NCI-H1694 (cell line): ENCODE measurements at places on chromosomes 3 and 15.
A peak's percentile ranks its signal among the peaks of the same experiment; 100 is the strongest.

- no peak for DNase-seq
These were observed 27.5 kb downstream of the ESYT3 start for GRCh38 chr3:138461896-138462295.

GRCh38 chr15:80458580-80458979, 54.4 kb downstream of the ARNT2 start:
- DNase-seq, result no peak

- DNase-seq, result no peak
These were observed 126.6 kb downstream of the SRGAP3 start for GRCh38 chr3:9122732-9123364.

DNA sequence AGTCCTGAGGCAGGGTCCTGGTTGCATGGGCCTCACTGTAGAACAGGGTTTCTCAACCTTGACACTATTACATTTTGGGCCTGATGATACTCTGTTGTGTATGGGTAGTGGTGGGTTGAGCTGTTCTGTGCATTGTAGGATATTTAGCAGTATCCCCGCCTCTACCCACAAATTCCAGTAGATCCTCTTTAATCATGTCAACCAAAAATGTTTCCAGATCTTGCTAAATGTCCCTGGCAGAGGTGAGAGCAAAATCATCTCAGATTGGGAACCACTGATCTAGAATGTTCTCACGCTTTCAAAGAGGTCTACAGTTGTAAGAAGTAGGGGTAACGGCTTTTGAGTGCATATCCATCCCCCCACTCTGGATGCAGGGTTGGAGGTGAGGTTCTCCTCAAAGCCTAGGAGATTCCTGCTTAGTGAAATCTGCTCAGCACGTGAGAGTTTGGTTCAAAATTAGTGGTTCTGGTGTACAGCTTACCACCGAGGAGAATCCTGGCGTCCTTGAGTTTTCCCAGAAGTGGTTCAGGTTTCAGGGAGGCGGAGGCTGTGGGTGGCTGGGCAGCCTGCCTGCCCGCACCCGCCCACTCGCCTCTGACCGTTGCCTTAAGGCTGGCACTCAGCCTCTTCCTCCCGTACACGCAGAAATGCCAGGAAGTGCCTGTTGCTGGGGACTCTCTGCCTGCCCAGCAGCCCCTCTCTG, 5.3 kb downstream of the ACVR2B start:
- no peak for DNase-seq

- peak; percentile 93 for DNase-seq
These were observed 3.6 kb upstream of the GLCE start for GRCh38 chr15:69156736-69157381.

DNA sequence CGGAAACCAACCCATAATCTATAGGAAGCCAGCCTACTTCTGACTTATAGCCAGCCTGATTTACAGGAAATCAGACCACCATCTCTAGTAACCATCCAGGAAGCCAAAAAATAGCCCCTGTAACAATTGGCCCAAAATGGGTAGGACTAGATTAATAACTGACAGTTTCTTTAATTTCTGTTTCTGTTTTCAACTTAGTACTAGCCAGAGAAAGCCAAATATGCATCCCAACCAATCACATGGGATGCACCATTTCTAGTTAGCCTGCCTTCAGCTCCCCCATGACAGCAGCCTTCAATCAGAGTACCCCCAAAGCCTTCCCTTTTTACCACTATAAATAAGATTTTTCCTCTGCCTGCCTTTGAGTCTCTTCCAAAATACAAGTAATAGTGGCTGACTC, 239.1 kb upstream of the GADL1 start:
- DNase-seq, result no peak

- no peak for DNase-seq
These were observed 172.5 kb downstream of the POTEB3 start for GRCh38 chr15:21267671-21268395.

DNA sequence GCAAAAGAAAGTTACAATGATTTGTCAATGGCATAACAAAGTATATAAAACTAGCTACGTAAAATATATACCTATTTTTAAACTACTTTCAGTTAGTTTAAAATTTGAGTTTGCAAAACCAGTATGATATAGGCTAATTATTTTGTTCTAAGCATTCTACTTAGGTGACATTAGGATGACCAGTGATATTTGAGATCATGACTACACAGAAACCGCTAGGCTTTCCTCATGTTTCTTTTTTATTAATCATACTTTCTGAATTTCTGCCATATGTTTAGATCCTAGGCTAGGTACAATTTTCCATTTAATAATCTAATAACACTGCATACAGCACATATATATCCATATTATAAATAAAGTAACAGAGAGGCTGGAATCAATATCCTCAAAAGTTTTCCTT, 52.4 kb upstream of the XRN1 start:
- DNase-seq, result no peak

- no peak for DNase-seq
These were observed 66.1 kb upstream of the CHMP2B start for GRCh38 chr3:87161013-87161412.

GRCh38 chr15:70801109-70801508, 37.8 kb upstream of the UACA start:
- no peak for DNase-seq

GRCh38 chr3:140753865-140754754, 76.2 kb downstream of the TRIM42 start:
- DNase-seq, result no peak

- no peak for DNase-seq
These were observed 36.7 kb upstream of the ATP10A start for GRCh38 chr15:25899870-25900269.

DNA sequence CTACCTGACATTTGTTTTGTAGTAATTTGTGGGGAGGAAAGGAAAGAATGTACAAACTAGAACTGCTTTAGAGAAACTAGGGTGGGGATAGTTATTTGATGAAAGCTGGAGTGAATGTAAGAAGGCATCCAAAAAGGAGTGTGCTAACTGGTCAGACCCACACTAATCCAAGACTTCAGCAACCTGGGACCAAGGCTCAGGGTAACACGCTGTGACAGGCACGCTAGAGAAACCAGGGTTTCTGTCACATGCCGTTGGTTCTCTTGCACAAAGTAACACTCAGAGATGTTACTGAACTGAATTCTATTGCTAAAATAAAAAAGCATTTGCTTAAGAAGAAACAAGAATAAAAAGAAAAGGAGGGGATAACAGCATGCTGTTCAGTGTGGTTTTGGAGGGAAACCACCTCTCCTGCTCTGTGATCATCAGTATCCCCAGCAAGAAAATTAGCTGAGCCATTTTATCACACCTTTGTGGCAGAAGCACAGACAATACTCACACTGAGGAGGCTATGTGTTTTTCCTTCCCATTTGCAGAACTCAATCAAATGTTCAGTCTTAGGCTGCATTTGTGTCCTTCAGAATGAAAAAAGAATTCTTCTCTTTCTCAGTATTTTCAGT, 2.8 kb upstream of the CCDC80 start:
- no peak for DNase-seq

DNA sequence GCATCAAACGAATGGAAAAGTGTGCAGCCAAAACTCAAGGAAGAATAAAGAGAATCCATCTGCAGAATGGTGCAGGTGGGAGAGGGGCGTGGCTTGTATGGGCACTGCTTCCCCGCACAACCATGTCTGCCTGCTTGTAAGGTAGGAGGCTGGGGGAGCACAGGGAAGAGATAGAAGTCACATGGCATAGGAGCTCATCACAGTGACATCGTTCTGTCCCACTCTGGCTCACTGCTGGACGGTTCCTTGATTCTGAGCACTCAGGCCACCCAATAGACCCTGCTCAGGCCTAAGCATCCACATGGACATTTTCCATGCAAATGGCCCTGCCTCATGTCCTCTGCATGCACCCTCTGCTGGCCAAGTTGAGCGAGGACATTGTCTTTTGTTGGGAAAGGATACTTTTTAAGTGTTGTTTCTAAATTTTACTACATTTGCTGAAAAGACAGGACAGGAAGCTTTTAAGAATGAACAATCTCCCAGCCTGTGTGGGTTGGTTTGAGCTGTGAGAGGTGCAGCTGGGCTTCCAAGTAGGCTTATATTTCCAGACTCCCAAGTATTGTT, 3.1 kb downstream of the MYLK start:
- peak; percentile 8 for DNase-seq

- no peak for DNase-seq
These were observed 29.5 kb downstream of the GLB1 start for GRCh38 chr3:33067484-33067883.

DNA sequence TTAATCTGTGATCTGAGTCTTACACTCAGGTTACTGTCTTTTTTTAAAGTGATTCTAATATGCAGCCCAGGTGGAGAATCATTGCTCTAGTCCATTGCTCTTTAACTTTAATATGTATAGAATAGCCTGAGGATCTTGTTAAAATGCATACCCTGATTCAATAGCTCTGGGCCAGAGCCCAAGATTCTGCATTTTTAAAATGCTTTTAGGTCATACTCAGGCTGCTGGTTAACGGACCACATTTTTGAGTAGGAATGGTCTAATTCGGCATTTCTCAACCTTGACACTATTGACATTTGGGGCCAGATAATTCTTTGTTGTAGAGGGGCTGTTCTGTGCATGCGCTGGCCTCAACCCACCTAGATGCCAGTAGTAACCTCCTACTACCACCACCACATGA, 20.9 kb upstream of the FSTL1 start:
- no peak for DNase-seq

GRCh38 chr3:72892081-72892775, 4.4 kb downstream of the GXYLT2 start:
- no peak for DNase-seq

GRCh38 chr3:38347421-38348200, 1.0 kb downstream of the XYLB start:
- no peak for DNase-seq

DNA sequence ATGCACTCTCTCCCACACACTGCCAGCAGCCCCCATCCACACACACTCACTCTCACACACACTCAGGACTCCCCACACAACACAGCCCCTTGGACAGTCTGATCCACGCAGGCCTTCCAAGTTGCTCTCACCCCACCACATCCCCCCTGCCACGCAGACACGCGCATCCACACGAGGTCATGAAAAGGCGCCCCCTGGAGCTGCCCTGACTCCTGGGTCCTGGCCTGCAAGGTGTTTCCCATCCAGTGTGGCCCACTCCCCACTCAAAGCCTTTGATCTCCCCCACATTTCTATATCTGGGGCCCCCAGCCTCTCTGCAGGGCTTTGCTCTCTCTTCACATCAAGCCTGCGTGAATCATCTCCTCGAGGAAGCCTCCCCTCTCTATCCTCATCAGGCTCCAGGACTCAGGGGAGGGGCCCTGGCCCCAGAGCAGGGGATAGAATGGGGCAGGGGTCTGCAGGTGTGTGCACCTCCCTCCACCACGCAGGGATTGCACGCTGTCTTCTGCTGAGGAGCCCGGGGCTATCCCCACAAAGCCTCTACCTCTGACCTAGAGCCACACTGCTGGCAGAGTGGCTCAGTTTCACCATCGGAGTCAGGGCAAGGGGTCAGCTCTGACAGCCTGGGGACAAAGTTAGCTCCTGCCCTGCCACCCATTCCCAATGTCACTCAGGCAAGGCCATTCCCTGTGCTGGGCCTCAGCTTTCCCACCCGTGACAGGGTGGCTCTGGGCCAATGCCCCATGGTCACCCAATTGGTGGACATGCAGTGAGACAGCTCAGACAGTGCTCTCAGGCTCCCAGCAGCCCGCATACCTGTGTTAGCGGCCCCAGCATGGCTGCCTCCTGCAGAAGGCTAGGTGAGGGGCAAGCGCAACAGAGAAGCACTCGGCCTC, 6.4 kb downstream of the MYL3 start:
- DNase-seq, result no peak

DNA sequence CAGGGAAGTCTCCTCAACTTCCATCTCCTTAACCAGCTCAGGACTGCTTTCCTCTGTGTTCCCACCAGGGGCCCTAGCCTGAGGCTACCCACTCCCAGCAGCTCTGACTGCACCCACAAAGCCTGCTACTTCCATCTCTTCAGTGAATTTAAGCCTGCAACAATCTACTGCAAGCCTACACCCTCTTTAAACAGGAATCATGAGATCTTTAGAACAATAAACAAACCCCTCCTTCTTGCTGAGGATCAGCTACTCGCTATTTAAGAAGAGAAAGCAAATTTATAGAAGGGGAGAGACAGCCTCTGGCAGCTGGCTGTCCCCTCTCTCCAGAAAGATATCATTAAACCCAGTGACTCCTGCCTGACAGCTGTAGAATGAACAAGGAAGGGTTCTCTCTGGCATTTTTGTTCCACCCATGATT, 51.9 kb downstream of the ARHGAP31 start:
- no peak for DNase-seq

- DNase-seq, result no peak
These were observed 520 bp downstream of the GREM1 start for GRCh38 chr15:32718227-32718820.

GRCh38 chr3:127073941-127074820, 91.3 kb downstream of the PLXNA1 start:
- DNase-seq, result no peak

GRCh38 chr3:106004137-106004681, 135.4 kb upstream of the CBLB start:
- DNase-seq, result no peak

GRCh38 chr3:25511972-25512721, 84.1 kb downstream of the RARB start:
- no peak for DNase-seq

- no peak for DNase-seq
These were observed 154.1 kb downstream of the TJP1 start for GRCh38 chr15:29668120-29668602.

DNA sequence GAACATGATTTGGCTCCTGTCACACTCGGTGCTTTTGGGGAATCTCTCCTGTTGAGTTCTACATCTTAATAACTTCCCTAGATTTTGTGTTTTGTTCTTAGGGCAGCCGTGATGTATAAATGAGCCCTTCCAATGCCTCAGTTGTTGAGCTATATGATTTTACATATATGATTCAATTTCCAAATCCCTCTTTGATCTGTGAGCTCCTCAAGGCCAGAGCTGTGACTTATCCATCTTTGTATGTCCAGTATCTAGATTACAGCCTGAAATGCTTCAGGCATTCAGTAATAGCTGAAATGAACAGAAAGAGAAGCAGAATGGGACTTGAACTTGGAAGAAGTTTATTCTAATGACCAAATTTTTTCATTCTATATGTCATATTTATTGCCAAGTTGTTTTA, 26.6 kb downstream of the CGGBP1 start:
- DNase-seq, result no peak

- DNase-seq, result no peak
These were observed 20.7 kb downstream of the HAPLN3 start for GRCh38 chr15:88874684-88875083.

DNA sequence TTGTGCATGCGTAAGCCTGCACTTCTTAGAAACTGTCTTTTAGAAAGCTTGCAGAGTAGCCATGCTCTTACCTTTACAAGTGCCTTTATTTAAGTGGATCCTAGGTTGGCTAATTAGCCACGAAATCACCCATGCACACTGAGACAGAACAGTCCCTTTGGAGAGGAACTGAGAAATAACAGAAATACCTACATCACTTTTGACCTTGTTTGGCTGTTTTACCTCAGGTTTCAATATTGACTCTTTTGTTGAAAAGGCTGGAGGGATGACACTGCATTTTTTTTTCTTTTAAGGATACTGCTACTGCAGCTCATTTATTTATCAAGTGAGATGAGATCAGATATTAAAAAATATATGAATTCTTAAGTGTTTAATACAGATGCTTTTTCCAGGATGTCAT, 155.6 kb upstream of the GOLIM4 start:
- no peak for DNase-seq

GRCh38 chr15:33279613-33280205, 31.1 kb upstream of the RYR3 start:
- DNase-seq, result no peak
